ENCODE measurements at places on chromosomes 13 and 19.
A peak's percentile ranks its signal among the peaks of the same experiment; 100 is the strongest.

DNA sequence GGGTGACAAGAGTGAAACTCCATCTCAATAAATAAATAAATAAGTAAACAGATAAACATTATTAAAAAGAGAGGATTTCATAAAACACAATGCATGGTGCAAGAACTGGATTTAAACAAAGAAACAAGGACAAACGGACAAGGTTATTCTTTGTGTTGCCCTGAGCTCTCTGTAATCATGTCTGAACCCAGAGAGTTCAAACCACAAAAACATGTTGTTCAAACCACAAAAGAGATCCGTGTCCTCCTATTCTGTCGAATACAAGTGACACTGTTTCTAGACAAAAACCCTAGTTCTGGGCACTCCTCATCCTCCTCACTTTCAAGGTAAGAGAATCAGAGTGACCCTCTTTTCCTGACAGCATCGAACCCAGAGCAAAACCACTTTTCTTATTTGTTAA is 4.6 kb upstream of the TPRX2 start:
- DNase-seq, result no peak

- peak; percentile 13 for DNase-seq
Observed at GRCh38 chr13:27868641-27869435, 51.0 kb upstream of the PDX1 start.

GRCh38 chr13:36414461-36414860 is 17.8 kb upstream of the CCNA1 start:
- DNase-seq, result no peak

DNA sequence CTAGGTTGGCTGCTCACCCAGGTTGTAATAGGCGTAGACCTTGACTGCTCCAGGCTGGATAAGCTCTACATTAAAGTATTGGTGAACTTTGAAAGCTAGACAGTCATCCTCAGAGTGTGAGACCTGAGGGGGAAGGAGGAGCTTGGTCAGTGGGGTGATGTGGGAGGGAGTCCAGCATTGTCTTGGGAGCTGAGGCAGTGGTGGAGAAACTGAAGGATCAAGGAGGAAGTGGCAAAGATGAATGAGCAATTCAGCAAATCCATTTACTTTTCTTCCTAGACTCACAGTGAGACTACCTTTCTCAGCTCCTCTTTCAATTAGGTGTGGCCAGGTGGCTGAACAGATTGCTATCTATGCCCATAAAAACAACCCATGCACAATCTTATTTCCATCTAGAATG is 10.2 kb upstream of the TNFSF14 start:
- no peak for DNase-seq

DNA sequence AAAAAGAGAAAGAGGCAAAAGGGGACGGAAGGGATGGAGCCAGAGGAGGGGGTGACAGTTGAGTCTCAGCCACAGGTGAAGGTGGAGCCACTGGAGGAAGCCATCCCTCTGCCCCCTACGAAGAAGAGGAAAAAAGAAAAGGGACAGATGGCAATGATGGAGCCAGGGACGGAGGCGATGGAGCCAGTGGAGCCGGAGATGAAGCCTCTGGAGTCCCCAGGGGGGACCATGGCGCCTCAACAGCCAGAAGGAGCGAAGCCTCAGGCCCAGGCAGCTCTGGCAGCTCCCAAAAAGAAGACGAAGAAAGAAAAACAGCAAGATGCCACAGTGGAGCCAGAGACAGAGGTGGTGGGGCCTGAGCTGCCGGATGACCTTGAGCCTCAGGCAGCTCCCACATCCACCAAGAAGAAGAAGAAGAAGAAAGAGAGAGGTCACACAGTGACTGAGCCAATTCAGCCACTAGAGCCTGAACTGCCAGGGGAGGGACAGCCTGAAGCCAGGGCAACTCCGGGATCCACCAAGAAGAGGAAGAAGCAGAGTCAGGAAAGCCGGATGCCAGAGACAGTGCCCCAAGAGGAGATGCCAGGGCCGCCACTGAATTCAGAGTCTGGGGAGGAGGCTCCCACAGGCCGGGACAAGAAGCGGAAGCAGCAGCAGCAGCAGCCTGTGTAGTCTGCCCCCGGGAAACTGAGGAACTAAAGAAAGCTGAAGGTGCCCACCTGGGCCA is 2.5 kb downstream of the POLR1G start:
- no peak for DNase-seq

DNA sequence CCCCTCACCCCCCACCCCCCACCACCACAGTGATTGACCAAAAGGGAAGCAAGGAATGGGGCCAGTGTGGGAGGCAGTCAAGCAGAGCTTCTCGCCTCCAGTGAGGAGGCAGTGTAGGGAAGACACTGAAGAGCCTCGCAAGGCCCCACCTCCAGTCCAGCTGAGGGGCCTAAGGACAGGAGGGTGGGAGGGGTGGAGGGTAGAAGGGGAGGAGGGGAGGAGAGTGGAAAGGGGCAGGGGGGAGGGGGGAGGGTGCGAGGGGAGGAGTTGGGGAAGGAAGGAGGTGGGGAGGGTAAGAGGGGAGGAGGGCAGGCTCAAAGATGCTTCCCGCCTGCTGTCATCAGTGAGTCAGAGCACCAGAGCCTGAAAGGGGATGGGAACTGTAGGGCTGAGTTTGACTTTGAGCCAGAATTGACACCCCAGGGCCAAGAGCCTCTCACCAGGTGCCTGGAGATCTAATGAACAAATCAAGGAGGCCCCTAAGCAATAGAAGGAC is 786.2 kb downstream of the UQCRFS1 start:
- DNase-seq, result no peak
